Heart right ventricle (tissue), 16 donors: ENCODE measurements at places on chromosomes 2 and 18.
A peak's percentile ranks its signal among the peaks of the same experiment; 100 is the strongest.

GRCh38 chr2:42492691-42493467 is 903 bp downstream of the KCNG3 start:
- no peak for DNase-seq

GRCh38 chr2:119888680-119889079 is 124.2 kb upstream of the EPB41L5 start:
- DNase-seq: no peak

- peak; percentile 15 for DNase-seq
These were observed 43.0 kb upstream of the SLC1A4 start for GRCh38 chr2:64945973-64946768.

- no peak for DNase-seq
These were observed 214.3 kb downstream of the SP3 start for GRCh38 chr2:173750831-173751230.

DNA sequence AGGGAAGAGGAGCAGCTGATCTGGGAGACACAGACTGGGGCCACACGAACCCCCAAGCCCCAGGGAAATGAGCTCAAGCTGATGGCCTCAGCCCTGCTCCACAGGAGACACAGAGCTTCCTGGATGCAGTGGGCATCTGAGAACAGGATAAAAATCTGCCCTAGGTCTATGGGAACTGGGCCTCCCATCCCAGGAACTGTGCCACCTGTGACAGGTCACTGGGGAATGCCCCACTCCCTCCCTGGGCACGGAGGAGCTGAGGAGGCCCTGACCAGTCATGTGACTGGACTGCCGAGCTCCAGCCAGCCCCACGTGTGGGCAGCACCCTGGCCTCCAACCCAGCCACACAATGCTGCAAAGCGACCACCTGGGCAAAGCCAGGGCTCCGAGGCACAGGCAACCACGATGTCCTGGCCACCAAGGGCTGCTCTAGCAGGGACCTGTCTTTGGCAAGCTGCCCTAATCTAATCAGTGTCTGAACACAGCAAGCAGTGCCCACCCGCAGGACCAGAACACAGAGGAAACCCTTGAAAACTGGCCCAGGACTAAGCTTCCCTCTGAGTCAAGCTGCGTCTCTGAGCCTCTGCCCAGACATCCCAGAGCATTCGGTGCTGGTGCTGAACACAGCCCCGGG is 57.8 kb upstream of the ID2 start:
- no peak for DNase-seq

DNA sequence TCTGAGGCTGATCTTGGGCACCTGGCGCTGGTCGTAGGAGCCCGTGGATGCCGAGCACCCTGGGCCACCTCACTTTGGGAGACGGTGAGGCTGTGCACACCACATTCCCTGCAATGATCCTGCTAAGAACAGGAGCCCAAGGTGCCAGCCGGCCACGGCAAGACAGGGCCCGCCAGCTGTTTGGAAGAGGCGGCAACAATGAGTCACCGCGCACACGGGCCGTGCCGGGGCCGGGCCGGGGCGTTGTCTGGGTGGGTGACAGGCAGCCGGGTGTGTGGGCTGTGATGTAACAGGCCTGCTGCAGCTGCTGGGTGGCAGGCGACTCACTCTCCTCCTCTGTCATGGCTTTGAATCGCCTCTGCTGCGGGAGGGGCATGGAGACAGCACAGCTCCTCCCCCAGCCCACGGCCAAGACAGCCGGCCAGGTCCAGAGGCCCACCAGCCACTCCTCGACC is 49.7 kb upstream of the ODC1 start:
- peak; percentile 23 for DNase-seq

DNA sequence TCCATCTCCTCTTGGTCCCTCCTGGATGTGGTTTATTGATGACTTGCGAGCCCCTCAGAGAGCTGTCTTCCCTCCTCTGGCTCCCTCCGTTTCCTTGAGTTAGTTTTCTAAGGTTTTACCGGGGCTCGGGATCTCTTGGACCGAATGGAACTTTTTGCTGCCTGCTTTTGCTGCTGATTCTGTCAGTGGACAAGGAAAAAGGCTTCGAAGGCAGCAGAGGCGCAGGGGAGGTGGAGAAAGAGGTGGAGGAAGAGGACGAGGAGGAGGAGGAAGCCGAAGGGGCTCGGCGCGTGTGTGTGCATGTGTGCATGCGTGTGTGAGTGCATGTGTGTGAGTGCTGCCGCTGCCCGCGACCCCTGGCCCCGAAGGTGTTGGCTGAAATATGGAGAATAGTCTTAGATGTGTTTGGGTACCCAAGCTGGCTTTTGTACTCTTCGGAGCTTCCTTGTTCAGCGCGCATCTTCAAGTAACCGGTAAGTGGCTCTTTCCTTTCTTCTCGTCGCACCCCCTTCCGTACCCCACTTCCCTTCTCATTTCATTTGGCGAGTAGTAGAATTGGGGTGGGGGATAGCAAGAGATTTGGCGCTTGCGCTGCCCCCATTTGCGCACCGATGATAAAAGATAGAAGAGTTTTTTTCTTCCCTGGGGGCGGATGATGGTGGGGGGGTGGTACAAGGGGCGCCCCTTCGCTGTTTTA is 557 bp downstream of the DCC start:
- DNase-seq: no peak

GRCh38 chr2:120396013-120396860 is 50.3 kb downstream of the INHBB start:
- no peak for DNase-seq

DNA sequence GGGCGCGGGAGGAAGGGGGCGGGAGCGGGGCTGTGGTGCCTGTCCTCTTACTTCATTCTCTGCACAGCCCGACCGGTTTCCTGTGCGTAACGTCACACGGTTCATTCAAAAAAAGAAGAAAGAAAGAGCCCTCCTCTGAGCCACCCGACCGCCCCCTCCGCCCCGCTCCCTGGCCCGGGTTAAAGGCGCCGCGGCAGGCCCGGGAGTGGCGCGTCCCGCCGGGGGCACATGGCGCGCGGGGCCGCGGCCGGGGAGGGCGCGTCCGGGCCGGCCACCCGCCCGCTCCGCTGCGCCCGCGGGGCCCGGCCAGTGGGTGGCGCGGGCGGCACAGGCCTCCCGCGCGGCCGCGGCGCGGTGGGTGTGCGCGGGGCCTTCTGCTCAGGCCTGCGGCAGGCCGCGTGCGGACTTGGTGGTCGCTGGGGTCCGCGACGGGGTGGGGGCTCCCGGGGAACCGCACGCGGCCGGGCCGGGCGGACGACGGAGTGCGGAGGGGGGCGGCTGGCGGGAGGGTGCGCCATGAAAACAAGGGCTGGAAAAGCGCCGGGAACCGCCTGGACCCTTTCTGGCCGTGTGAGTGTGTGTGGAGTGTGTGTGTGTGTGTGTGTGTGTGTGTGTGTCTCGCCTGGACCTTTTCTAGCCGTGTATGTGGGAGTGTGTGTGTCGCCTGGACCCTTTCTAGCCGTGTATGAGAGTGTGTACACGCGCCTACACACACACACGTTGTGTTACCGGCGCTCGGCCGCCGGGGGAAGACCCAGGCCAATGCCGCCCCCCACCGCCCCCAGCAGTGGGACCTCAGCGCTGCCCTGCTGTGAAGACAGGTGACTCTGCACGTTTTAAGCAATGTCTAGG is 780 bp upstream of the BCL2 start:
- DNase-seq: peak; percentile 90
